ENCODE measurements at places on chromosomes 5 and 9.
A peak's percentile ranks its signal among the peaks of the same experiment; 100 is the strongest.

- peak; percentile 93 for DNase-seq
Observed at GRCh38 chr9:129202613-129203555, 24.8 kb upstream of the IER5L start.

GRCh38 chr9:88799541-88800328, 191.5 kb upstream of the S1PR3 start:
- peak; percentile 44 for DNase-seq

- DNase-seq: no peak
Observed at GRCh38 chr5:175542232-175542965, 64.0 kb downstream of the SFXN1 start.

GRCh38 chr5:23316060-23316591, 191.3 kb upstream of the PRDM9 start:
- DNase-seq: no peak

GRCh38 chr5:155460501-155460931, 447.0 kb downstream of the KIF4B start:
- no peak for DNase-seq

- DNase-seq: no peak
Observed at GRCh38 chr5:68550015-68550414, 334.5 kb downstream of the PIK3R1 start.

DNA sequence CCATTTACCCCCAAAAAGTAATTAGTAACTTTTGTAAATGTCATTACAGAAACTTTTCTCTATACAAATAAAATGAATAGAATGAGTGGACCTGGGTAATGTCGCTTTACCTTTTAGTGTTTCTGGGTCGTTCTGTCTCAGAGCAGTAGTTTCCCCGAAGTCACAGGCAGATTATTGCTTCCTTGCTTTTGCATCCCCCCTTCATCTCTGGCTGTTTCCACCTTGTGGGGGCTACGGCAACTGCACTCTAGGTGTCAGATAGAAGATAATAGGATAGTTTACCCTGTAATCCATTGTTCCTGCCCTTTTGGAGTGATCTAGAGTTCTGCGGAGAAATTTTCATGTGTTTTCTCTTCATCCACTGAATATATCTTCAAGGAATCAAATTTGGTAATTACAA, 68.7 kb downstream of the PRR16 start:
- peak; percentile 52 for DNase-seq

GRCh38 chr5:138828556-138828955, 46.6 kb downstream of the LRRTM2 start:
- DNase-seq: no peak

GRCh38 chr5:178483620-178484019, 106.6 kb downstream of the COL23A1 start:
- no peak for DNase-seq

GRCh38 chr9:92988215-92988768, 41.0 kb downstream of the FGD3 start:
- no peak for DNase-seq

- no peak for DNase-seq
Observed at GRCh38 chr5:132389051-132389331, 19.5 kb downstream of the SLC22A5 start.

GRCh38 chr9:89608641-89609335, 4.0 kb downstream of the GADD45G start:
- no peak for DNase-seq

GRCh38 chr5:33507426-33507825, 66.7 kb downstream of the TARS1 start:
- DNase-seq: no peak

DNA sequence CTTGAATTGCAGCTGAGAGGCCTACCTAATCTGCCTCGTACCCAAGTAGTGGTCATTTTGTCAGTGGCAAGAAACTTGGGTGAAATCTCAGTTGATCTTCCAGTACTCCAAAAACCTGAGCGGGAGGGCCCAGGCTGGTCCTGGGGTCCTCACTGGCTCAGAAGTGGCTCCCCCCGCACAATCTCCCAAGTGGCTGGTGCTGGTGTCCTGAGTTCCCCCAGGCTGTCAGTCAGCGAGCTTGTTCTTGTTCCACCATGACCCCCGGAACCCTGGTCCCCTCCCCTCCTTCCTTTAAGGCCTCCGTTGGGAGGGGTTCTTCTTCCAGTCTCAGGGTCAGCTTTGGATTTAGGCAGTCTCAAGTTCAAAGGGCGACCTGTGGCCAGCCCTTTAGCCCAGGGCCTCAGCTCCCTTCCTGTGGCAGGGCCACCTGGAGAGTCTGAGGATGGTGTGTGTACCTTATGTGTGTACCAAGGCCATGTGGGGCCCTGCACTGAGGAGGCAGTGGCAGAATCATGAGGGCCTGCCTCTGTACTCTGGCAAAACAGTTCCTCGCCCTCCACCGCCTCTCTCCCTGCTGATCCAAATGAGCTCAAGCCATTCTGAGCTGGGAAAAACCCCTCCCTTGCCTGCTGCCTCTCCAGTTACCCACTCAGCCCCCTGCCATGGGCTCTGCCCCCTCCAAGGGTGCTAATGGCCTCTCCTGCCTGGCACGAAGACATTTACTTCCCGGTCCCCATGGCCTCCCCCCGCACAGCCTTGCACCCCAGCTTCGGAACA, 4.5 kb upstream of the DBN1 start:
- DNase-seq: no peak

- DNase-seq: peak; percentile 52
Observed at GRCh38 chr5:88889189-88890069, 6.4 kb upstream of the MEF2C start.

- no peak for DNase-seq
Observed at GRCh38 chr5:161900981-161901380, 53.1 kb downstream of the GABRA1 start.

DNA sequence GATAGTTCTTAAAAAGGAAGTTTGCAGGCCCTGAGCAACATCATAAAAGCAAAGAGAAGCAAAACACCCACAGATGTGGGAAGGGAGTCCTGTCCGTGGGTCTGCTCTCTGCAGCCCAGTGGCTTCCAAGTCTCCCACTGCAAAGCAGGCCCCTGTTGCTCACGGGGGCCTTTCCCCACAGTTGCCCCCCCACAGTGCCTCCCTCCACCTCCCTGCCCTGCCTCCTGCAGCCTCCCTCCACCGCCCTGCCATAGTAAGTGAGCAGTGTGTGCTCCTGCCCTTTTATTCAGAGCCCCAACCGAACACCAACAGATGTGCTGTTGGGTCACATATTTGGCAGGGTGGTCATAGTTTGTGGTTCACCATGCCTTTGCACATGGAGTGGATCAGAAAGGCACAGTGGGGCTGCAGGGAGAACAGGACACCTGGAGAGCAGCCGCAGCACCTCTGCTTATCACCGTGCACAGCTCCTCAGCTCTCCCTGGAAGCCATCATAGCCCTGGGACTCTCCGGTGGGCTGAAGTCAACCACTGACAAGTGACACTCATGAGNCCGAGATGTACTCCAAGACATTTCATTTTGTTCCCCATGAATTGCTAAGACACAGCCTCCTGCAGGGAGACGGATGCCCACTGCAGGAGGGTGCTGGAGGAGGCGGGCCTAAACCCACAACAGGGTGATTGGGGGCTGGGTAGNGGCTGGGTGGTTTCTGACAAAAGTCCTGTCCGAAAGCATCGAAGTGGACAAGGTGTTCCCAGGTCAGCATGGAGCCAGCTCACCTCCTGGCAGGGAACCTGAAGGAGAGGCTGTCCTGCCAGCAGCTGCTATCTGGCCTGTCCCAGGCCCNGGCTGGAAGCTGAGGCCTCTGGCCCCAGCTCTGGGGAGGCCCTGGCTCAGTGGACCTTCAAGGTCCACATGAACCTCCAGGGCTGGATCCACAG, 278.9 kb downstream of the GADD45G start:
- no peak for DNase-seq

GRCh38 chr9:87518702-87519335, 21.2 kb downstream of the DAPK1 start:
- no peak for DNase-seq

DNA sequence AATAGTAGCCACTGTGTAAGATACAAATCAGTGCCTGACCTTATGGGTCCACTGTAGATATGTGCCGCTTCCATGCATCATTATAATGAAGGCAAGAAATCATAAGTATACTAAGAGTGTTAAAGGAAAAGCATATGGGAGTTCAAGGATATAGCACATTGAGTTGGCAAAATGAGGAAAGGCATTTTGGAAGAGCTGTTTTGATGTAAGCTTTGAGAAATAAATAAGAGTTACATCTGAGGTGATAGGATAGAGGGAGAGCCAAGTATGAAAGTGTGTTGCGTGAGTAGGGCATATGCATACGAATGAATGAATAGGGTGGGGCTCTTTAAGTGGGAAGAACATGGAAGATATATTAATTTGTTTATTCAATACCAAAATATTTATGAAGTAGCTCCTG, 101.0 kb upstream of the DMAC1 start:
- no peak for DNase-seq

- DNase-seq: no peak
Observed at GRCh38 chr5:73298251-73298771, 125.3 kb downstream of the TMEM174 start.

GRCh38 chr5:66518753-66519152, 77.4 kb upstream of the MAST4 start:
- no peak for DNase-seq

DNA sequence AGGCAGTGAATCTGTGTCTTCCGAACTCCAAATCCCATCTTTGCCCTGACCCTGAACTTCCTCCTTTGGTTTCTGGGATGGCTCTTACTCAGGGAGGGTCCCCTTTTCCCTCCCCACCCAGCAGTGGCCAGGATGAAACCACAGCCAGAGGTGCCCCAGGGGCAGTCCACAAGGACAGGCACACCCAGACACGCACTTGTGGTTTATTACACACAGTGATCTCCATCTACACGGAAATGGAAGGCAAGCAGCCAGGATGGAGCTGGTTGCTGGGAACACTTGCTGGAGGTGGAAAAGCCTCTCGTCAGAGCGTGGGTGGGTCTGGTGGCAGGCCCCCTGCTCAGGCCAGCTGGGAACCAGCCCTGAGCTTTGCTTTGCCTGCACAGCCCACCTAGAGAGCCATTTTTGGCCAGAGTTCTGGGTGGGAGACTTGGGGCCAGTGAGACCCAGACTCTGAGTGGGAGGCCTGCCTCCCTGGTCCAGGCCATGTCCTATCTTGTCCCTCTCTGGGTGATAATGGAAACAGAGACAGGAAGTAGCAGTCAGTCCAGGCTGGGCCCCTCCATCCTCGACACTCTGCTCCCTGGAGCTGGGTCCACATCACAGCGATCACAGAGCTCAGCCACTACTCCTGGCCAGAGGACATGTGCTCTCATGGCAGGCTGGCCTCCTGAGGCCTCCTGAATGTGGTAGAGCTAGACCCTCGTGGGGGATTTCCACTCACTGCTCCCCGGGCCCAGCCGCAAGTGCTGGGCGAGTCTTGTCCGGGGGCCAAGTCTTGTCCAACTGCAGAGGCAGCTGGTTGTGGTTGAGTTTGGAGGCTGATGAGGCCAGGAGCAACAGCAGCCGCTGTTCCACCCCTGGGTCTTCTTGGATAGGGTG, 5.1 kb upstream of the PHYKPL start:
- DNase-seq: no peak

DNA sequence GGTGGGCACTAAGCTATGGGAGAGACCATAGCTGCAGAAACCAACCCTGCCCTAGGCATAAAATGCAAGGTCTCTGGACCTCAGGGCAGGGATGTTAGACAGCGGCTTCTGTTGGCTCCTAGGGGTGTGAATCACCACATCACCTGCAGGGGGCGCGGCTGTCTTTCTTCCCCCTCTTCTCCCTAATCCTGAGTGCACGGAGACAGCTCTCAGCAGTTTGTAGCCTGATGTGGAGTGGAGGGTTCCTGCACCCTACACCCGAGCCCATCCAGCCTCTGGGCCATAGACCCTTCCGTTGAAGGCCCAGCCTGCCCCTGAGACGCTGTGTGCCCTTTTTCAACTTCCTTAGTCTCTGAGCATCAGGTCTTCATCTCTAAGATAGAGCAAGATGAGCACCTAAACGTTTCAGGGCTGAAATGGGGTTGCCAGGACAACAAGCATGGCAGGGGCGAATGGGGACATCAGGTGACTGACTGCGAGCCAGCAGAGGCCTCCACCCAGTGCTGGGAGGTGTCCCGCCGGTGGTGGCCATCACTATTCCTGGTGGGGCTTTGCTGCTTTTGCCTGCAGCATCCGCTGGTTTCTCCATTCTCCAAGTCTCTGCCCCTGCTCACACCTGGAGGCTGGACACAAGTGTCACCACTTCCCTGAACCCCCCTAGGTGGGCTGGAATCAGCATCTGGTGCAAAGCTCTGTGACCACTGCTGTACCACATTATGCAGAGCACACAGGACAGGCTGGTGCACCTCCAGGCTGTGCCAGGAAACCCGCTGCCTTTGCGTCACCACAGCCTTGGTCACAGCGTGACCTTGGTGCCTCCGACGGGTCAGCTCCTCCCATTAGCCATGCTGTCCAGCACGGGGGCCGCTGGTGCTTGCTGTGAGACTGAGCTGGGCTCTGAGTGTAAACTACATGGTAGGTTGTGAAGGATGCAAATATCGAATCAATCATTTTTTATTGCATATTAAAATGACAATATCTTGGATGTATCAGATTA, 2.5 kb upstream of the SEC16A start:
- DNase-seq: peak; percentile 68

DNA sequence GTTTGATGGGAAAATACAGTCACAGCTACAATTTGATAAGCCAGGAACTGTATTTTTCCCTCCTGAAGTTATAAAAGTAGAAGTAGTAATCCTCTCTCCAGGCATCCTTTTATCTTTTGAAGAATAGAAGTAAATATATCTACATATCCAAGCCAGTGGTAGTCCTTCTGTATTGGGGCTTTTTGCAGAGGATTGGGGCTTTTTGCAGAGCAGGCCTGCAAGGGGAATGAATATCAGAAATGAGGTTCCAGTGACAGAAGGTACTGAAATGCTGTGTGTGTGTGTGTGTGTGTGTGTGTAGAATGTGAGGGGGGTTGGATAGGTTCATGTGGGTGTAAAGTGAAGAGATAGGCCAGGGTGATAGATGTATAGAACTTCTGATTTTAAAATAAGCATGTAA, 127.4 kb downstream of the COMMD10 start:
- DNase-seq: no peak

DNA sequence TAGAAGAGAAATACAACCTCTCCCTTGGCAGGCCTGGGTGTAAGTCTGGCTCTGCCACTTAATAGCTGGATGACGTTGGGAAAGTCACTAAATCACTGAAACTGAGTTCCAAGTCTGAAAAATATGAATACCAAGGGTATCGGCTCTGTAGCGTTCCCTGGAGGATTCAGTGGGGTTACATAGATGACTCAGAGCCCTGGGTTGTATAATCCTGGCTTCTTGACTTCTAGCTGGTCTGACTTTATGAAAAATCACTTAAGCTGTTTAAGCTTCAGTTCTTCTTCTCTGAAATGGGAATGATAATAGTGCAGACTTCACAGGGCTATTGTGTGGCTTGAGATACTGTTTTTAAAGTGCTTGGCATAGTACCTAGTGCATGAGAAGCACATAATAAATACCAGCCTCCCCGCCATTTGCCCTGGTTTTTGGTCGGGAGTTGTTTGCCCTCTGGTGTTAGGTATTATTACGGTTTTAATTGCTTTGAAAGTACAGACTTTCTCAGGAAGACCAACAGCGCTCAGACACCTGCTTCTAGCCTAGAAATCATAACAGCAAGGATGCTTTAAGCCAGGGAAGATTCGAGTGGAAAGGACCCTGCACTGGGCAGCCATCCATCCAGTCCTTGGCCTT, 43.0 kb downstream of the CYFIP2 start:
- DNase-seq: no peak

GRCh38 chr9:87713278-87713987, 12.5 kb upstream of the CTSL start:
- DNase-seq: no peak

- no peak for DNase-seq
Observed at GRCh38 chr9:113477661-113478060, 14.1 kb downstream of the RGS3 start.

All from iPS-NIHi11 (cell line).